ENCODE measurements at places on chromosomes 1 and 21.
A peak's percentile ranks its signal among the peaks of the same experiment; 100 is the strongest.

GRCh38 chr21:41510500-41510899, 2.5 kb upstream of the TMPRSS2 start:
- no peak for DNase-seq

DNA sequence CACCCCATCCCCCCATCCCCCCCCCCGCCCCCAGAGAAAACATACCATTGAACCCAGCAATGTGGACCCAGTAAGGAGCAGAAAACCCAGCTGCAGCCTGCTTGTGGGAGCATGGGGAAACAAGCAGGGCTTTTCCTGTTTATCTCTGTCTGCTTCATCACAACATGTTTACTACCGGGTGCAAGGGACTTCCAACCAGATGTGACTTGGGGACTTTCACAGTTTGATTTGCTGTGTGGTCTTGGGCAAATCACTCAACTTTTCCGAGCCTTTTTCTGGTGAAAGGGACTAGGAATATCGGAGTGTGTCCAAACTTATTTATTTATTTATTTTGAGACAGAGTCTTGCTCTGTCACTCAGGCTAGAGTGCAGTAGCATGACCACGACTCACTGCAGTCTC, 3.2 kb downstream of the TMCC2 start:
- peak; percentile 91 for DNase-seq

- no peak for DNase-seq
Measured at GRCh38 chr1:245704765-245705164, 550.0 kb downstream of the KIF26B start.

GRCh38 chr1:72283307-72284083, 1.2 kb upstream of the NEGR1 start:
- no peak for DNase-seq

DNA sequence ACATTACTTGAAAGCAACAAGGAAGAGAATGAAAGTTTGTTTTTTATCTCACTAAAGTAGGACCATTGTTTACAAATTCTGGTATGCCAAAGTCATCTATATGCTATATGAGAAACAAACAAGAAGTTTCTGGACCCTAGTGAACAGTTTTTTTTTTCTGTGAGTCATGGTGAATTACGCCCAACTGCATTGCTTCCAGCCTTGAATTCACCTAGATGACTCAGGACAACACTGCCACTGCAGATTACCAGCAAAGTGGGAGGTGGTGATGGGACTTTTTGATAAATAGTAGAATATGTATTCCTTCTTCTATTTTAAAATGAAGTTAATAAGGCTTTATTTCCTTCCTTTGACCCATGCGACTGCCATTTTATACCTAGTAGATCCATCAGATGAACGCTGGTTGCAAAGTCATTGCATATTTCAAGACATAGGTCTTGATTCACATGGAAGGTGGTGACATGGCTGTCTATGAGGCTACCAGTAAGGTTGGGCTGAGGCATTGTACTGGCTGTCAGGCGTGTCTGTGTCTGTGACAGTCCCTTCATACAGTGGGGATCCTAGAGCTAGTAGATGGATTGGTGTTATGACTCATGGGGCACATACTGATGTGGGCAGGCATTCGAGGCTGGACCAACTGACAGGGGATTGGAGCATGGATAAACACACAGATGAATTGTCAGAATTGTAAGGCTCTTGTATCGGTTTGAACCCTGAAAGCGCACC, 49.1 kb upstream of the APOBEC4 start:
- DNase-seq = no peak

GRCh38 chr1:224929335-224930237, at the start of gene DNAH14:
Gene DNAH14 (plus strand): TSS chr1:224929675. CDS start chr1:224952703, 23,028 bp downstream.
- no peak for DNase-seq

DNA sequence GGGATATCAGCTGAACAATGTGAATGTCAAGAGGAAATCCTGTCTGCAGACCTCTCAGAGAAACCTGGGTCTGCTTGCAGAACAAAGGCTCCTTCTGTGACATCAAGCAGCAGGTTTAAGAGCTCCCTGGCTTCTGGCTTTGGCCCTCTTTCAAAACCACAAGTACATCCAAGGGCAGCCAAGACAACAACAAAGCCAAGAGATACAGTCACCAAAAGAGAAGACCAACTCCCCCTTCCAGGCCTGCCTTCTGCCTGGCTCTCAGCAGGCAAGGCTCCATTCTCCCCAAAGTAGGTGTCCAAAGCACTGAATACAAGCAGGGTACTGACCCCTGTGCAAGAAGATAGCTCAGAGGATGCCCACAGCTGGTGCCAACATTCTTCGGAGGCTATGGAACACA, 11.5 kb downstream of the BCAR3 start:
- no peak for DNase-seq

DNA sequence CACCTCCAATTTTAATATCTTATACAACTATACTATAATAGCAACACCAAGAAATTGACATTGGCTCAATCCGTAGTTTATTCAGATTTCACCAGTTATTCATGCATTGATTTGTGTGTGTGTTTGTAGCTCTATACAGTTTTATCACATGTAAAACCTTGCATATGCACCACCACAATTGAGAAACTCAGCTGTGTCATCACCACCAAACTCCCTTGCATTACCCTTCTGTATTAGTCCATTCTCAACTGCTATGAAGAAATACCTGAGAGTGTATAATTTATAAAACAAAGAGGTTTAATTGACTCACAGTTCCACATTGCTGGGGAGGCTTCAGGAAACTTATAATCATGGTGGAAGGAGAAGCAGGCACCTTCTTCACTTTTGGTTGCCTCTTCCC, 162.1 kb downstream of the PATJ start:
- no peak for DNase-seq

DNA sequence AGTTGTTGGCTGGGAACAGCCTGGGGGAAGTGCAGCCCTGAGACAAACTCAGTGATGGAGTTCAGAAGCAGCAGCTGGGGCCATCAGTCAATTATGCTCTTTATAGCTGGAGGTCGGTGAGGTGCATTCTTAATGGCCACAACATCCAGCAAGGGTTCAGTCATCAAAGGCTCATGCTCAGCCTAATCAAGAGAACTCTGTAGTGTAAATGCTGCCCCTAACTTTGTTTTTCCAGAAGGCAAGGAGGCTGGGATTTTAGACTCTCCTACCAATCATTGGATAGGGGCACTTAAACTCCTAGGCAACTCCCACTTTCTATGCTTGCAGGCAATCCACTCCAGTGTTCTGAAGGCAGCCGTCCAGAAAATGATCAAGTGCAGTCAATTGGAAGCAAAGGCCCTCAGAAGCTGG, 15.0 kb upstream of the RGS4 start:
- no peak for DNase-seq

DNA sequence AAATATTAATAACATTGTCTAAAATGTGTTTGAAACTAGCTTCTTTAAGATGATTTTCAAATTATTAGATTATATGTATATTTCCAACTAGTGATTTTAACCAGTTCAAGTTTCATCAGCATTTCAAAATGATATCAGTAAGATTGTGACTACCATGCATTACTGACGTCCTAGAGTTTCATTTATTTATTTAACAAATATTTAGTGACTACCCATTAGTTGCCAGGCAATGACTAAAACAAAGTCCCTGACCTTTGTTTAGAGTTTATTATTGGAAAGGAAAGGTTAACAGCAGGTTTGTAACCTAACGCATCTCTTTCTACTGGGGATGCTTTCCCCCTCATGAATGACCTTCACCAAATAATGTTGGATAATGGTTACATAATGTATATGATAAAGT, 7.6 kb upstream of the C4BPB start:
- DNase-seq = no peak

DNA sequence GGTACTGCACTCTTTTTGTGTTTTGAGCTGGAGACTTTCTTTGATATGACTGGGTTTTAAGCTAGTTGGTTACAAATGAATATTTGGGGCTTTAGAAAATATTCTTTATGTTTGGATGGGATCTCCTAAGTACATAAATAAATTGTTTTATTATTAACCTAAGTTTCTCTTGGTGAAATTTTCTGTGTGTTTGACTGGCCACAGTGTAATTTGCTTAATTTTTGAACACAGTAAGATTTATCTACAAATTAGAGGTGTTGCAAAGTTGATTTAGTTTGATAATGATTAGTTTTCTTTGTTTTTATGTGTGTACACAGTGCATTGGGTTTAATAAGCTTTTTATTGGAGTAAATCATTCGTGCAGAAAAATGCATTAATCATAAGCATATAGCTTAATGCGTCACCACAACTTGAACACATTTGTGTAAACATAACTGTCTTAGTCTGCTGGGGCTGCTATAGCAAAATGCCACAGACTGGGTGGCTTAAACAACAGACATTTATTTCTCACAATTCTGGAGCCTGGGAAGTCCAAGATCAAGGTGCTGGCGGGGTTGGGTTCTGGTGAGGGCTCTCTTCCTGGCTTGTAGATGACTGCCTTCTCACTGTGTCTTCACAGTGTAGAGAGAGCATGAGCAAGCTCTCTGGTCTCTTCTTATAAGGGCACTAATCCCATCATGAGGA, 17.4 kb upstream of the SLC6A9 start:
- no peak for DNase-seq

DNA sequence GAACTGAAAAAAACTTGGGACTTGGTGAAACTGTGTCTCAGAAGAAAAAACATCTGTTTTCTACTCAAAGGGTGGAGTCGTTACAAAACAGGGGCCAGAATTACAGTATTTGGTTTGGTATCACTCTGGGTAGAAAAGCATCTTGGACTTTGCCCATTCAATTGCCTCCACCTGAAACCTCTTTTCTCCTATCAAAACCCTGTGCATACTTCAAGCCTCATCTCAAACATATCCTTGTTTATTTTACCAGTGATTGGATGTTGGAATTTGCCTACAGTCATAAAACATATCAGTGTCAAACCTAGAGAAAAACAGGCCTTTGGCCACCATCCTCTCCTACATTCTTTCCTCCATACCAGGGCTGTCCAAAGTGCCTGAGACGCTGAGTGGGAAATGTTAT, 281.5 kb downstream of the PLPP3 start:
- no peak for DNase-seq

- DNase-seq = no peak
Measured at GRCh38 chr1:15758953-15759661, 512 bp downstream of the FBLIM1 start.

GRCh38 chr1:37288900-37289299, 185.5 kb upstream of the ZC3H12A start:
- DNase-seq = no peak

All from hematopoietic multipotent progenitor cell treated with erythropoietin and hydrocortisone succinate and interleukin-3 and kit ligand, for 17 days (in vitro differentiated cells).